Karpas-422 (cell line): ENCODE measurements at places on chromosomes 16 and 17. TPM values are rescaled to one million over a fixed set of nuclear protein-coding genes. Genes with fewer than 3 reads are reported as not detected.

CD300LF gene
- total RNA-seq = not detected in 2 replicates

- peaks cover 5% of the 10 kb centered on the region; the same call in 1 of the 2 replicates for H3K4me1 ChIP-seq
- no peak overlapping the region for H3K27ac ChIP-seq
- no peaks in the 10 kb centered on the region for H3K27me3 ChIP-seq
- no peak overlapping the region for H3K4me3 ChIP-seq
These were observed 11.9 kb downstream of the CEP20 start for GRCh38 chr16:15876503-15876902.

GRCh38 chr17:39208893-39209292 lies 8.8 kb downstream of the RPL19 start:
- H3K27me3 ChIP-seq = no peaks in the 10 kb centered on the region
- peak overlapping the region; percentile 69 for H3K4me3 ChIP-seq
- peaks cover 38% of the 10 kb centered on the region for H3K4me1 ChIP-seq
- peak; percentile 97 for DNase-seq

DNA sequence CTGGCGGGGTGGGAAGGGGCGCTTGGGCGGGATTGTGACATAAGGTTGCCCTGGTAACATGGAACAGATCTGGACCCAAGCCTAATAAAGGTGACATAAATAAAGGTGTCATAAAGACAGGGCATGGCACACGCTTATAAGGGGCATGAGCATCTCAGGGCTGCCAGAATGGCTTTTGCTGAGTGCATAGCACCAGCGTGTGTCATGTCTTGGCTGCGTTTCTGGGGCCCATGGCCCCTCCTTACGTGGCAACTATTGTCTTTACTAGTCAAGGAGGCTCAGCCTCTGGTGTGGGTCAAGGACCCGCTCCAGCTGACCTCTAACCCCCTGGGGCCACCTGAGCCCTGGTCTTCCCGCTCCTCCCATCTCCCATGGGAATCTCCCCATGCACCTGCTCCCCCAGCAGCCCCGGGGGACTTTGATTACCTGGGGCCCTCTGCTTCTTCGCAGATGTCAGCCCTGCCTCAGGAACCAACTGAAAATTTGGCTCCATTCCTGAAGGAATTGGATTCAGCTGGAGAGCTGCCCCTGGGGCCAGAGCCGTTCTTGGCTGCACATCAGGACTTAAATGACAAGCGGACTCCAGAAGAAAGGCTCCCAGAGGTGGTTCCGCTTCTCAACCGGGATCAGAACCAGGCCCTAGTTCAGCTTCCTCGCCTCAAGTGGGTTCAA lies 13.9 kb downstream of the LRRC37B start:
- no peaks in the 10 kb centered on the region for H3K4me1 ChIP-seq
- no peak overlapping the region for H3K4me3 ChIP-seq
- no peaks in the 10 kb centered on the region for H3K27me3 ChIP-seq
- no peak for DNase-seq
- H3K36me3 ChIP-seq = no peaks in the 10 kb centered on the region
- H3K27ac ChIP-seq = no peak overlapping the region
